ENCODE measurements at places on chromosomes 1 and 21. TPM values are rescaled to one million over a fixed set of nuclear protein-coding genes. Genes with fewer than 3 reads are reported as not detected.

GRCh38 chr1:199226163-199226562, 587.3 kb downstream of the PTPRC start:
- DNase-seq: peak; percentile 27

Gene PCBP3
- 2.8 TPM for total RNA-seq

Gene FCRLA
- total RNA-seq: 2.7 TPM

- peak; percentile 73 for DNase-seq
Observed at GRCh38 chr1:27388337-27389005, 4.0 kb upstream of the GPR3 start.

- no peak for DNase-seq
Observed at GRCh38 chr1:69191335-69191734, 376.4 kb upstream of the LRRC7 start.

GRCh38 chr1:66231217-66231616, 302.7 kb upstream of the SGIP1 start:
- no peak for DNase-seq

DNA sequence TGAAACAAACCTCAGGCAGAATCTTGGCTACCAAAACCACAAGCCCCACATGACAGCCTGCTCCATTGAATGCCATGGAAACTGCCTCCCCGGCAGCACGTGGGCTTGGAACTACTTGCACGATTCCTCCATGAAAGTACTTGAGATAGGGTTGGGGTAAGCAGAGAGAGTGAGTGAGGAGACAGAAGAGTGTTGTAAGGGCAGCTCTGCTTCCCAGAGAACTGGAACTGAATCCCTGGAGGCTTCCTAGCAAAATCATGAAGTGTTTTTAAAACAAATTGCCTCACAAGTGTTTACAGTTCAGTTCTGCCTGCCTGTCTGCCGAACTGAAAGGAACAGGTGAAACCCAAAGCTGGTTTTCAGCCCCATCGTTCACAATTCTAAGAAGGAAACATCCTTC, 35.3 kb upstream of the DNASE2B start:
- DNase-seq: no peak

GRCh38 chr1:55317673-55318072, 102.5 kb upstream of the USP24 start:
- no peak for DNase-seq

GRCh38 chr1:223114871-223115270, 28.2 kb downstream of the TLR5 start:
- DNase-seq: no peak

- no peak for DNase-seq
Observed at GRCh38 chr1:183043872-183044854, 20.9 kb downstream of the LAMC1 start.

GRCh38 chr1:97082160-97082848, 360.7 kb downstream of the PTBP2 start:
- DNase-seq: no peak

Gene RBM11
- total RNA-seq: 6.2 TPM

- DNase-seq: no peak
Observed at GRCh38 chr21:34020005-34020847, 53.2 kb upstream of the MRPS6 start.

Gene C1orf210
- total RNA-seq: 0.32 TPM

DNA sequence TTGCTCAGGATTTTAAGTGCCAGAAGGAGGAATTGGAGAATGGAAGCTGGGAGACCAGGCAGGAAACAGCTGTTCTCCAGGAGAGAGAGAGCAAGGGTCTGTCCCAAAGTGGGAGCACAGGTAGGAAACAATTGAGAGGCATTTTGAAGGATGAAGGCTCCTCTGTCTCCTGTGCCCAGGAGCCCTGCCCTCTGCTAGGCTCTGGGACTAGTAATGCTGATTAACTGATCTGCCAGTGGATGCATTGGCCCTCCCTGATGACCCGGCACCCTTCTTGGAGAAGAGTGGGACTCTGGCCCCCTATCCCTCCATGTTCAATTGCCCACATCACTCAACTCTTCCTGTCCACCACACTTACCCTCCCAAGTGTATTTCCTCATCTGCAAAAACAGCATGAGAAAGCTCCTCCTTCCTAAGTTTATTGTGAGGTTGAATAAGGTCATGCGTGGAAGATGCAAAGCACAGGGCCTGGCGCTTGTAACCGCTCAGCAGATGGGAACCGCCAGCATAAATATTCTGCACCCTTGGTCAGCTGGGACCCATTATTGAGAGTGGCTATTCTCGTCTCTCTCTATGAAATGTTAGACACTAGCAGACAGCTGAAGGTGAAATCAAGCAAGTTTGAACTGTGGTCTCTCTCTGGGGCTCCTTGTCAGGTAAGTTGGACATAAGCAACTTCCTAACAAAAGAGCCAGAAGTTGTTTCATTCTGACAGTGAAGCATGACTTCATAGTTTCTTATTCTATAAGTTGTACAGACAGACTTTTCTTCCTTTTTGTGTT, 63.0 kb upstream of the ANGPTL1 start:
- no peak for DNase-seq

Gene AADACL4
- not detected for total RNA-seq

Gene LRRC53
- total RNA-seq: not detected

DNA sequence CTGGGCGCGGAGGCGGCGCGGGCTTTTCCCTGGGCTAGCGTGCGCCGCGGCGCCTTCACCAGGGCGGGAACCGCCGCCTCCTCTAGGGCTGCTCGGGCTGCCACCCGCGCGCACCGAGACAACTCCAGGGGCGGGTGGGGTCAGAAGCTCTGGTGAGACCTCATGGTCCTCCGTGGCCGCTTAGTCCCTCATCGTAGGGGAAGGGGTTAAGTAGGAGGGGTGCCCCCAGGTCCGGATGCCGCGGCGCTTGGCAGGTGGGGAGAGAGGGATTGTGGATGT, 559 bp downstream of the SERTAD4 start:
- DNase-seq: no peak

Gene IVL
- total RNA-seq: not detected

Gene NBPF4
- total RNA-seq: 0.13 TPM

DNA sequence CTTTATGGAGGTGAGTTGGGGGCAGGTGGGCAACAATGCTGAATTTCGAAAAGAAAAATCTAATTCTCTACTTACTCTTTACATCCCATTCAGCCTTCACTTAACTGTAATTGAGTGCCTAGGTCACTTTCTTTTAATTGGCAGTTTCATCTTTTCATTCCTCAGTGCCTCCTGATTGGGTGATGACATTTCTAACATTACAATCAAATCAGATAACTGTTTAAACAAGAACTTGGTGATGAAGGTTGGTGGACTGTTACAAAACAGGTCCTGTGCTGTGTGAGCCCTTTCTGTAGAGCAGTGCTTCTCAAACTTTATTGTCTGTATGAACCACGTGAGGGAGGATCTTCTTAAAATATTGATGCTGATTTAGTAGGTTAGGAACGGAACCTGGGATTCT, 40.1 kb upstream of the KCNQ4 start:
- DNase-seq: no peak

DNA sequence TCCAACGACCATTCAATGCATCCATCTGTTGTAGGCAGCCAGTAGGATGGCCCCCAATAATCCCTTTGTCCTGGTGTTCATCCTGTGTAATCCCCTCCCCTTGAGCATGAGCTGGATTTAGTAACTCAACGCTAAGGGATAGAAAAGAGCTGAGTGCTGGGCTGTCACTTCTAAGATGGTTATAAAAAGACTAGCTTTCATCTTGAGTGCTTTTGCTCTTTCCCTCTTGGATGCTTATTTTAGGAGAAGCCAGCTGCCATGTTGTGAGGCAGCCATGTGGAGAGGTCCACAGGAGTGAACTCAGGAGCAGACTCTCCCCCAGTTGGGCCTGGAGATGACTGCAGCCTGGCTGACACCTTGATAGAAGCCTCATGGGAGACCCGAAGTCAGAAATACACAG, 401.5 kb downstream of the VAV3 start:
- DNase-seq: no peak

DNA sequence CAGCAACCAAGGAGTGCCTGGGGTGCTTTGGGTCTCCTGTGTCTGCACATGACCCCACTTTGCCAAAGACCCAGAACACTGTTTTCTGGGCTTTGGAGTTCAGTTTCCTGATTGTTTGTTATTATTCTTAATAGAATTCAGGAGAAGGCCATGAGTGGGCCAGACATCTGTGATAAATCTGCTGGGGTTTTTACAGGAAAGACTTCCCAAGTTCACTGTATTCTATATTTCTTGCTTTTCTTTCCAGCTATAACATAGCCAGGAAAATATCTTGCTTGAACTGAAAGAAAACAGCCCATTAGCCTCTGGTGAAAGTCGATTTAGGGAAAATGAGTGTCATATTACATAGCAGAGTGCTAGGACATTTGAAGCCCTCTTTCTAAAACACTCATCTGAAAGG, 345.1 kb upstream of the USP24 start:
- DNase-seq: no peak

DNA sequence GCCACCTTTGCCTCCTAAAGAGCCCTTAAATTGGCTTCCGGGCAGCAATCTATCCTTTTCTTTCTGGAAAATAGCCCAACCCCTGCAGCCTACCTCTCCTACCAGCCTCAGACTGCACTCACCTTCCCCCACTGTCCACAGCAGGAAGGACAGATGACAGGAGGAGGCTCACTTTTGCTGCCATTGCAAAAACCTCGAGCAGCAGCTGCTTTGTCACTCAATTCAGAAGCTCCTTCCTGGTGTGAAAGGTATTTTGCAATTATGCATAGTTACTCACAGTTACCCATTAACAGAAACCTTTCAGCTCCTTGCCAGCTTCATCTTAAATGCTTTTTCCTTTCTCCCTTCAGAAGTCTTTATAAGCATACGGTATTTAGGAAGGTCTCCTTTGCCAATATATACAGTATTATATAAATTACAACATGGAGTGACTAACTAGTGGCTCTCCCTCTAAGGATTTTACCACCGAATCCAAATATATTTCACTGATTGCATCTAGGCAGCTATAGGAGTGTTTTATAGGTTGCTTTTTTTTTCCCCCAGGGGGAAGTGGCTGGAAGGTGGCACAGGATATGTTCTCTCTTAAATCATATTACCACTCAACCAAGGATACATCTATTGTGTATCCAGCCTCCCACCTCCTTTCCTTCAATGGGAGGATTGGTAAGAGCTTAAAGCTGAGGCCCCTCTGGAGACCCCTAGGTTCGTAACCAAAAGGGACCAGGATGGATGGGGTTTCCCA, 142.1 kb upstream of the IPO9 start:
- DNase-seq: no peak

DNA sequence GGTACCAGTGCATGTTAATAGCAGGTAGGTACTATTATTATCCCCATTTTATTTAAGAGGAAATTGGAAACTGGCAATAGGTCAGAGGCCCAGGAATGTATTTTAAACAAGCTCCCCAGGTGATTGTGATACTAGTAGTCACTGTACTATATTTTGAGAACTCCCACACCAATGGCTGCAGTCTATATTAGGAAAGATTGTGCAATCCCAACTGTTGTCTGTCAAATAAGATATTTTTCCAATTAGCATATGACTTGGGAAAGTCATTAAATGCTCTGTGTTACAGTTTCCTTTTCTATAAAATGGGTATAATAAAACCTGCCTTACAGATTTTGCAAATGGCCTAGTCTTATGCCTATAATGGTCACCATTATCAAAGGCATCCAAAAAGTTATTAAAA, 94.2 kb upstream of the DMRTA2 start:
- DNase-seq: no peak

GRCh38 chr1:32780628-32781234, 36.4 kb downstream of the YARS1 start:
- no peak for DNase-seq

- no peak for DNase-seq
Observed at GRCh38 chr21:24870633-24871032, 736.6 kb downstream of the MRPL39 start.

Gene TMEM54
- not detected for total RNA-seq

DNA sequence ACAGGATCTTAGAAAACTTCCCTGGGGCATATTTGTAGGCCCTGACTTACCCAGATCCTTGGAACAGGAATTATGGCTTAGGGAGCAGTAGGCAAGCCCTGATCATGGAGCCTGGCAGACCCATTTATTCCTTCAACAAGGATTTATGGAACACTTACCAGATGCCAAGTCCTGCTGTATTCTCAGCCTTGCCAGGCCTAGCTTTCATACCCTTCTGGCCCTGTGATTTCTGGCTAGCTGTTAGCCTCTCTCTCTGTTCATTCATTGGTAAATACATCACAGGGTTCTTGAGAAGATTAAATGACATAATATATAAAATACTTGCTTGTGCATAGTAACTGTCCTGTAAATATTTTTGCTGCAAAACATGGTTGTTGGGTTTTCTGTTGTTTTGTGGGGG, 32.4 kb upstream of the SRP9 start:
- no peak for DNase-seq

DNA sequence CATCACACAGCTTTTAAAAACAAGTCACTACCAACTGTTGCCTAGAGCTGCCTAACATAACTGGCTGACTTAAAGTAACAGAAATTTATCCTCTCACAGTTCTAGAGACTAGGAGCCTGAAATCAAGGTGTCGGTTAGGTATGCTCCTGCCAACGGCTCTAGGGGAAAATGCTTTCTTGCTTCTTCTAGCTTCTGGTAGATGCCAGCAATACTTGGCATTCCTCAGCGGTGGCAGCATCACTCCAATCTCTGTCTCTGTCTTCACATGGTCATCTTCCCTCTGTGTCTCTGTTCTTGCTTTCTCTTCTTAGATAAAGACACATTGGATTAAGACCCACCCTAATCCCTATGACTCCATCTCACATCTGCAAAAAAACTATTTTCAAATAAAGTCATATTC, 51.5 kb downstream of the DMRTA2 start:
- no peak for DNase-seq

DNA sequence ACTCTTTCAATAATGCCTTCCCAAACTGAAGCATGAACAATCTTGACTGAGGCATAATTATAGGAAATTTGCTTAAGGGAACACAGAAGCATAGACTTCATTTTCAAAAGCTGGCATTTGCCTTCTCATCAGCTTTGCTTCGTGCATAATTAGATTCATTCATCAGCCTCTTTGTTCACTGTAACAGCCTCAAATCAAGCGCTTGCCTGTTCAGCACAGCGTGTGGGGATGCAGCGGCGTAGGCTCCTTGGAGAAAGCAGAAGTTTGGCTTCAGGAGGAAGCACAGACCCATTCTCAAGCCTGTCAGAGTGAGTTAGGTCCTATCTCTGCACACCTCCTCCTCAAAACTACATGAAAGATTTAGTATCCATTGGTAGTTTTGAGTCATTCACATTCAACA, 246.4 kb upstream of the MAP1LC3C start:
- DNase-seq: no peak

- DNase-seq: no peak
Observed at GRCh38 chr1:166852918-166853317, 13.6 kb downstream of the POGK start.

DNA sequence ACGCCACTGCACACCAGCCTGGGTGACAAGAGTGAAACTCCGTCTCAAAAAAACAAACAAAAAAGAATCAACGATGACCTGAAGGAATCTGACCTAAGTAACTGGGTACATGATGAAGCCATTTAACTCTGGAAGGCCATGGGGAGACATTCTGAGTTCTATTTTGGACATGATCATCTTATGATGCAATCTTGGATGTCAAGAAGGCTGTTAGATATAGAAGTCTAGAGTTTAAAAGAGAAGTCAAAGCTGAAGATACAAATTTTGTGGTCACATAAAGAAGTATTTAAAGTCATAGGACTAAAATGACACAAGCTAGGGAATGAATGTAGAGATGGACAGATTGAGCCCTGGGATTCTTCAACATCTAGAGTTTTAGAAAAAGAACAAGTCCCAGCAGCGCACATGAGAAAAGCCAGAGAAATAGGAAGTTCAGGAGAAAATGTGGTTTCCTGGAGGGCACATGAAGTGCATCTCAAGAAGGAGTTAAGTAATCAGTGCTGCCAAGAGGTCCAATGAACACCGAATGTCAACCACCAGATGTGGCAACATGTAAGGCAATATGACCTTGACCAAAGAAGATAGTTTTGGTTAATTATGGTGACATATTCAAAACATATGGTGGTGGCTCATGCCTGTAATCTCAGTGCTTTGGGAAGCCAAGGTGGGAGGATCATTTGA, 26.8 kb downstream of the ELK4 start:
- no peak for DNase-seq

Gene RYR2
- 0.33 TPM for total RNA-seq

Data from T-cell (primary cell).